Choroid plexus epithelial cell (primary cell): ENCODE measurements at places on chromosomes 4 and X.

DNA sequence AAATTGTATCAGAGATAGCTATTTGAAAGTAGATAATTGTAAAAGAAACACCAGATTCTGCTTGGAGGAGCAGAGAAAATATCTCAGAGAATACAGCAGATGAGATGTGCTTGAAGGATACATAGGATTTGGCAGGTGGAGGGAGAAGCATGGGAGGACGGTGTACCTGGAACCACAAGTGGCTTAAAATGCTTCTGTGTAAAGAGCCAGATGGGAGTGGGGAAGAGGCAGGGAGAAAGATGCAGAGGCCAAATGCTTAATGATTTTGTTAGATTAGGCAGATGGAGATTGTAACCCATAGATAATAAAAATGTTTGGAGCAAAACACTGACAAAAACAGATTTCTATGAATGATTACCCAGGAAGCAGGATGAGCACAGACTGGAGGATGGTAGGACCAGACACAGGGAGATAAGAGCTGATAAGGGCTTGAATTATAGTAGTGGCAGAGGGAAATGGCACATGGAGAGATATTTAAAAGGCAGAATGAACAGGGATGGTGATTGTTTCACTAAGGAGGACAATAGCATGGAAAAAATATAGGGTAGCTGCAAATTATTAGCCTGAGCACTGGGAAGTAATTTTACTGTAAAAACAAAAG lies 145.7 kb upstream of the TBC1D9 start:
- DNase-seq = no peak

- DNase-seq = peak; percentile 54
Observed at GRCh38 chrX:45843518-45843917, 642.8 kb upstream of the DIPK2B start.

- DNase-seq = no peak
Observed at GRCh38 chrX:287670-288069, 6.5 kb downstream of the PLCXD1 start.

GRCh38 chrX:69504626-69505612 lies 793 bp downstream of the NALF2 start:
- DNase-seq = no peak

DNA sequence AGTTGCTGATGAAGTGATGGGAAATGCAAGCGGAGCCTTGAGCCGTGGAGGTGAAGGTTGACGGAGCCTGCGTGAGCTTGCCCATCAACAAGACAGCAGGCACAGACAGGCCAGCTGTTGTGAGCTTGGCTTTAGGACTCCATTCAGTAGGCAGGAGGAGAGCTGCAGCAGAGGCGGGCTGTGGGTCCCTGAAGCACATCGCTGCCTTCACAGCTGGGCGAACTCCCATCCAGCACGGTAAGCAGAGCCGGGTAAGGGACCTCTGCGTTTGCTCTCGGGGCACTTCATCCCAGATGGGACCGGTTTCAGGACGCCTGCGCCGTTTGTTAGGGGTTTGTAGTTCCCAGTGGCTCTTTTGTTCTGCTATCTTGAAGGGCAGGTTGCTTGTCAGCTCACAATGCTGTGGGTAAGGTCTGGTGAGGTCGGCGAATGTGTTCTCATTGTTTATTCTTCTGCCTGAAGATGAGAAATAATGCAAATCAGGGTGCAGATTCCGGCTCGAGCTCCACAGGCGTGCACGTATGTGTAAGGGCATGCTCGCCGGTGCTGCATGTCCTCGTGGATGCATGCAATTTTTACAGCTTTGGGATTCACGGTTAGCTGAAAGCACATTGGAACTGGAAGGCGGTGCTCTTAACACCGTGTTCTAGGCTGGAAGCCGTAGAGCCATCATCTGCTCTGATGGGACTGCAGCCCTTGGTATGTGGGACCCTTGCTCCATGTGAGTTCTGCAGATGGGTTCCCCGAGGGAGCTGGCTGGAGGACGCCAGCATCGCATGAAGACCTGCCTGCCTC lies 54.6 kb upstream of the CLDN34 start:
- no peak for DNase-seq

- DNase-seq = no peak
Observed at GRCh38 chr4:66946761-66947160, 598.5 kb downstream of the CENPC start.

- no peak for DNase-seq
Observed at GRCh38 chr4:28835501-28835900, 1884.7 kb upstream of the PCDH7 start.

DNA sequence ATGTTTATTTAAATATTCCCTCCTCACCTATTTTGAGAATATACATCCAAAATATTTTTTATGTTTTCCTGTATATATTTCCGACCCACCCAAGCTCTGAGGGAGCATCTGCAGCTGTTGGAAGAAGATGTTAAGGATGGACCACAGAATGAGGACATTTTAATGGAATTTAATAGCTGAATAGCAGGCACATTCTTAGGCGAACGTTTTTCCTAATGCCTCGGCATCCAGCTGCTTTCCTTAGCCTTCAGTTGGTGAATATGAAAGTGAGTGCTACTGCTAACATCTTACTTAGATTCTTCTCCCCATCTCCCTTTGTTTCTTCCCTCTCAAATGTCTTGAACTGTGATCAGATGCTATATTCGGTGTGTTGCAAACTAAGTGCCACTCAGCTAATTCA lies 158.0 kb upstream of the CTSO start:
- no peak for DNase-seq

- no peak for DNase-seq
Observed at GRCh38 chr4:90977726-90978125, 850.5 kb downstream of the CCSER1 start.

DNA sequence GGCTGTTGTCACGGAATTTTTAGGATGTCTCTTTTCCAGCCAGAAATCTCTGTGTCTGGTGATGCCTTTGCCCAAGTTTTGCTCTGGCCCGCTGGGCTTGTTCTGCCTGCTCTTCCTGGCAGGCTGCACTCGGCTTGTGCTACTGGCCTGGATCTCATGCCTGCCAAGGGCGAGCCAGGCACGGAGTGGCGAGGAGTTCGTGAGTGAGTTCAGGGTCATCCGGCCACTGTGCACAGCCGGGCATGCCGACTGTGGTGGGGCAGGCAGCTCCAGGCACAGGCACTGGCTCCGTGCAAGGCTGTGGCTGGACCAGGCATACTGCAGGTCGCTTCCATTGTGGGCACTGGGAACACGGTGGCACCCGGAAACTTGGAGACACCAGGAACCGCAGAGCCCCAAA lies 129.1 kb downstream of the ARHGAP10 start:
- DNase-seq = no peak

DNA sequence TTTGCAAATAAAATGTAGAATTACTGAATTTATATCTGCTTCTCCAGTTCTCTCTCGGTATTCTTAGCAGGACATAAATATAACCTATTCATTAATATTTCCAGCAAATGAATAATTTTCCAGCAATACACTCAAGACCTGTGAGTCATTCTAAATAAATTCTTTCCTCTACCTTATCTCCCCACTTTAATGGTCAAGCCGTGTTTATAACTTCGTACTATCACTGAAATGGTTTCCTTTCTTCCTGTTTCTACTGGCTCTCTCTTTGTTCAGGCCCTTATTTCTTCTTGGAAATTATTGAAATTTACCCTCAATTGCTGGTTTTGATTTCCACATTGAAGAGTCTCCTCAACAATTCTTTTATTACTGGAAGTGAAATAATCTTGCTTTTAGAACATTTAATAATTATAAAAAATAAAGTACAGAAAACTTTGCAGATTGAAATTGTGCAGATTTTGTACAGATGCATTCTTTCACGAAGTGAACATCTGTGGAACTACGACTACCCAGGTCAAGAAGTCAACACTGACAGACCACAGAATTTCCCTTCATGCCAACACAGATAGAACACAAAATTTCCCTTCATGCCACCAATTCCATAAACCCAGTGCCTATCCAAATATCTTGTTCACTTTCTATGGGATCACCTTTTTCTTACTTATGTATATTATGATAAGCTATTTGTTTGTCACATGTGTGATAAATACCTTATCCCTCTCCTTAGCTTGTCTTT lies 205.7 kb downstream of the FAT4 start:
- DNase-seq = peak; percentile 79

GRCh38 chr4:24513718-24514117 lies 70.6 kb downstream of the DHX15 start:
- DNase-seq = no peak
